ENCODE measurements at places on chromosomes 2 and 18. TPM values are rescaled to one million over a fixed set of nuclear protein-coding genes. Genes with fewer than 3 reads are reported as not detected.
A peak's percentile ranks its signal among the peaks of the same experiment; 100 is the strongest.

GRCh38 chr18:47263150-47263429 lies 11.6 kb upstream of the SKOR2 start:
- DNase-seq, result no peak

DNA sequence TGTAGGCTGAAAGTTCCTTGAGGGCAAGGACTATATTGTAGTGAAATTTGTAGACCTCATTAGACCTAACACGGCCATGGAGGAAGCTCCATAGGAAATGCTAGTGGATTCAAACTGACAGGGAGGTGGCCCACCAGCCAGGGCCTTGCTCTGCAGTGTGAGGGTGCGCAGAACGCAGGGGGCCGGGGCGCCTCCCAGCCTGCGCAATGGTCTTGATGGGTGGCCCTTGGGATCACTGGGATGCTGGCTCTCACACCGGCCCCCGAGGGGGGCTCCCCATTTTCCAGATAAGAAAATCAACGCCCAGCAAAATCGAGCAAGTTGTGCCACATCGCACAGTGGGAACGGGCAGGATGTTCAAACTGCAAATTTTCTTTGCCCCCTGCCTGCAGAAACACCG lies 655.4 kb downstream of the GALR1 start:
- DNase-seq, result no peak

GRCh38 chr2:234669001-234669400 lies 172.1 kb upstream of the ARL4C start:
- peak; percentile 62 for DNase-seq

GRCh38 chr2:105744091-105744908 lies 412 bp upstream of the NCK2 start:
- DNase-seq, result peak; percentile 68

GRCh38 chr2:226303707-226304106 lies 495.9 kb downstream of the IRS1 start:
- DNase-seq, result no peak

DNA sequence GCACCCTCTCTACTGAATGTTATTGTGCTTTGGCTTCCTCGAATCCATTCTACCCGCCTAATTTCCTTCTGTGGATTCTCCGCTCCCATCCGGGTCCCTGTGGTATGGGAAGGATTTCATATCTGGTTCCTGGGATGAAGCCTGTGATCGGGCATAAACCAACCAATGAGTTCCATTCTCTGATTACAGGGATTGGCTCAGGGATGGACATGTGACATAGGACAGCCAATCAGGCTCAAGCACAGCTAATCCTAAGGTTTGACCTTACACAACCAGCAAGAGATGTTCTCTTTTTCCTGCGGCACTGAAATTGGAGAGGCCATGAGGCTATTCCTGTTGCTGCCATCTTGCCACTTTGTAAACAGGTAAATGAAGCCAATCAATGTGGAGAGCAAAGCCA lies 168.1 kb upstream of the SMAD2 start:
- DNase-seq, result no peak

- DNase-seq, result no peak
Observed at GRCh38 chr18:34292594-34292993, 67.9 kb upstream of the NOL4 start.

GRCh38 chr2:202432776-202433175 lies 56.6 kb downstream of the BMPR2 start:
- DNase-seq, result no peak

- DNase-seq, result peak; percentile 87
Observed at GRCh38 chr18:39946623-39947061, 2008.4 kb upstream of the PIK3C3 start.

GRCh38 chr18:24725644-24726415 lies 265.4 kb downstream of the HRH4 start:
- no peak for DNase-seq

DNA sequence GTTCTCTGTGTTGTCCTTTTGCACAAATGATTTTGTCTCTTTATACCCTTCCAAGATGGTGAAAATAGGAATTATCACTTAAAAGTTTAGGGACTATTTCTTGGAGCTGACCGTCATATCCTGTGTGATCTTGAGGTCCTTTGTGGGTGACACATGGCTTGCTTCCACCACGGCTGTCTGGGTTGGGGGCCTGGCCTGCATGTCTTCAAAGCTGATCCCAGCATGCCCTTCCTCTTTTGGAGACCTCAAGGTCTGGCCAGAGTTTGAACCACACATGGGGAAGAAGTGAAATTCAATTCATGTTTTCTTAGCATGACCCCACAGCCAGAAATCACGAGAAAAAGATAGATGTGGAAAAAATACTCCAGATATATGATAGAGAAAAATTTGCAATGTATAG lies 14.0 kb downstream of the SFTPB start:
- DNase-seq, result no peak

GRCh38 chr2:201460532-201460931 lies 9.0 kb downstream of the STRADB start:
- no peak for DNase-seq

GRCh38 chr2:946073-946948 lies 4.3 kb upstream of the SNTG2 start:
- no peak for DNase-seq

DNA sequence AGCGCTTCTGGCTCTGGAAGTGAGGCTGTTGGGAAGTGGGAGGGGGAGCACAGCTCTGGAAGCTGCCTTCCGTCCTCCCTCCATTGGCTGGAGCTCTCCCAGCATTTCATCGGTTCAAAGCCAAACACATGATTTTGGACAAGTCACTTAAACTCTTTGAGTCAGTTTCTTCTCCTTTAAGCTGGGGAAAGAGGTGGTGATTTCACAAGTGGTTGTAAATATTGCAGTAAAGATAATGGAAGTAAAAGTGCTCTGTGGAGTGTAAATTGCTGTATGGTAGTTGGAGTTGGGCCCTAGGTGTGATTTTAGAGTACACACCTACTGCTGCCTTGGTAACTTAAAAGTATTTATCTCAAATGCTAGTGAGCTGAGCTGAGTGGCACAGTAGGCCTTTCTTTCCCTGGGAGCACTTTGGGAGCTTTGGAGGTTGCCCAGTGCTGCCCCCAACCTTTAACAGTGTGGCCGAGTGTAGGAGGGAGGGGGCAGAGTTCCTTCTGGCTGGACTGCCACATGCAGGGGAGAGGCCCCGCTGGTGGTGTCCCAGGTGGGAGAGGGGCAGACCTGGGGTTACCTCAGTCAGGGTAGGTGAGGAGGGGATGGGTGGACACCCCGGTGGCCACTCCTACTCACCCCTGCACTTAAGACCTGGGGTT lies 54.7 kb downstream of the ASAP2 start:
- DNase-seq, result no peak

GRCh38 chr2:134446383-134447017 lies 192.6 kb downstream of the MGAT5 start:
- peak; percentile 87 for DNase-seq

GRCh38 chr2:217751192-217751591 lies 251.6 kb downstream of the TNS1 start:
- DNase-seq, result no peak

DNA sequence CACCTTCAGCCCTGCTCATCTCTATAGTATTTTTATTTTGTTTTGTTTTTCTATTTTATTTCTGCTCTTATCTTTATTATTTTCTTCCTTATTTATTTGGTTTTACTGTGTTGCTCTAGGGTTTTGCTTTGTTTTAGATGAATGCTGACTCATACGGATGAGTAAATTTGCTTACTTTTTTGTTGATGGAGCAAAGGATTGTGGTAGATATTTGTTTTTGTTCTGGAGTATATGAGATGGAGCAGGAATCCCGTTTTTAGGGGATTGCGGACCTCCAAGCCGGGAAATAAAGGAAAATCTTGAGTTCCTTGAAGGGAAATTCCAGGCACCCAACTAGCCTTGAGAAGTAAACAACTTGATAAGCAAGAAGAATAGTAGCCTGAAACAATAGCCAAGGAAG lies 15.3 kb upstream of the COLEC12 start:
- peak; percentile 33 for DNase-seq

DNA sequence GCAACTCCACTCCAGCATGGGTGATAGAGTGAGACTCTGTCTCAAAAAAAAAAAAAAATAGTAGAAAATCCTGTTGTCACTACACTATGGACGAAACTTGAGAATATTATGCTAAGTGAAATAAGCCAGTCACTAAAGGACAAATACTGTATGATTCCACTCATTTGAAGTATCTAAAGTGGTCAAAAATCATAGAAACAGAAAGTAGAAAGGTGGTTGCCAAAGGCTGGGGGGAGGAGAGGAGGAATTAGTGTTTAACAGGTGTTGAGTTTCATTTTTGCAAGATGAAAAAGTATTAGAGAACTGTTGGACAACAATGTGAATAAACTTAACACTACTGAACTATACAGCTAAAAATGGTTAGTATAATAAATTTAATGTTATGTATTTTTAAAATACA lies 18.8 kb upstream of the RMP24 start:
- no peak for DNase-seq

DNA sequence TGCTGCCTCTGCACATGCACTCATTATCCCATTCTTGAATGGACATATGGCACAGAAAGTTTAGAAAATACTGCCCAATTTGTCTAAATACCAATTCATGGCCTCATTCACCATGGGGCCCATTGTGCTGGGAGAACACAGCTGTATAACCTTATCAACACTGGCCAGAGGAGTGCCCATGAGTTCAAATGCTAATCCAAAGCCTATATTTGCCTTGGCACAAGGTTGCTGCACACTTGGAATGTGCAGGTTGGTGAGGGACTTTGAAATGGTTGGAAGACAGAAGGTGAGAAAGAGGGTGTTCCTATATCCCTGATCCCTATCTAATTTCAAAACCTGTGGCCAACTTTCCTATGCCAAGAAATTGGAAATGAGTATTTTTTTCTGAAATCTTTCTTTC lies 693.9 kb upstream of the ID2 start:
- DNase-seq, result no peak

DNA sequence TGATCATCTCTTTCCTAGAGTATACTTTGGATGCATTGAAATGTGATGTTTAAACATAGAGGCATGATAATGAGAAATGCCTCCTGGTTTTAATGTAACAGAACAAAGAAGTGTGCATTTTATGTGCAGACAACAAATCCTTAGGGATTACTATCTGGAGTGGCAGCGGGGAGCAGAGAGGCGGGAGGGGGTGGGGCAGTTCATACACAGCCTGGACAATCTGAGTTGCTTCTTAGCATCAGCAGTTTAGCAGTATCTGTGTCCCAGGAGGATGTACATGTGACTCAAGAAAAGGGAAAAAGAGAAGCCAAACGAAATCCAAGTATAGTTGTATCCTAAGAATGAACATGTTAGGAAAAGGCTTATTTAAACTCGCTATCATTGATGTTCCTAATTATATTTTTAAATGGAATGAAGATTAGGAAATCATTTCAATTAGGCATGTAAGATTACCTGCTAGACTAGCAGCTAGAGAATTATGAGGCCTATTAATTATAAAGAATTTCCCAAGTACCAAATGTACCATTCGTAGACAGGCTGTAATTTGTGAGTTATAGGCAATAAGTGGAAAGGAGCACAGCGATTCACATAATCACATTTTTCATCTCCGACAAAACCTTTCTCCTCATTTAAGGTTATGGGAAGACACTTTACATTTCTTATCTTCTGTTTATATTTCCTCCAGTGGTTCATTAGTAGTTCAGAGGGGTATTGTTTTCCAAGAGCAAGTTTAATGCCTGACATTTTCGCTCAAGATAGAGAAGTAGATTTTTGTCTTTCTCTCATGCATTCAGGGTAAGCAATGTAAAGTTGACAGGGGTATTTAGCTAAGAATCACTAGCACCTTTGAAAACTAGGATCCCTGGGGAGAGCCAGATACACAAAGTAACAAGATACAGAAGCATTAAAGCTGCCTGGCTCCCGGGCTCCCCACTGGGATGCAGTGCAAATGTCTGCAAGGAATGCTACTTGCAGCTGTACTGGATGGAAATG lies 141.3 kb upstream of the NOSTRIN start:
- DNase-seq, result no peak

GRCh38 chr2:85669549-85669948 lies 1.6 kb upstream of the SFTPB start:
- no peak for DNase-seq

- DNase-seq, result no peak
Observed at GRCh38 chr2:225400546-225401400, 1.3 kb downstream of the NYAP2 start.

DNA sequence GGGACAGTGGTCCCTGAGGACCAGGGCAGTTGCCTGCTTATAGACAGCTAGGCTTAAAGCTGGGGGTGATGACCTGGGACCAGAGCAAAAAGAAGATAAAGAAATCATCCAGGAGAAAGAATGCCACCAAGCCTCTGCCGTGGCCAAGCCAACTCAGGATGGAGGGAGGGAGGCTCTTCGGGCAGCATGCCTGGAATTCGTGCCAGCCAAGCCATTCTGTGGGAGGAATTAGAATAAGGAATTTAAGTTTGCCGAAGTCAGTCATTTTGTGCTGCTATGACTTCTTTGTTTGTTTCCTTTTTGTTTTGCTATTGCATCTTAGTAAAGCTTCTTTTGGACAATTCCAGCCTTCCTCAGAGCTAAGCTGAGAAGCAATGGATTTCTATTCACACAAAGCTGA lies 124.1 kb downstream of the EN1 start:
- DNase-seq, result no peak

Gene KLHL29
- 5.8 TPM for total RNA-seq

Gene STARD6
- total RNA-seq, result not detected

Gene FSIP2
- 0.05 TPM for total RNA-seq

Gene ALPI
- not detected for total RNA-seq

Gene CD8B2
- total RNA-seq, result not detected

Gene TFCP2L1
- 0.28 TPM for total RNA-seq

Gene LINC00305
- not detected for total RNA-seq

Gene RIT2
- not detected for total RNA-seq

Gene LRP1B
- under 0.01 TPM for total RNA-seq

Gene CPLX4
- total RNA-seq, result not detected

Gene ZC3H15
- 105 TPM for total RNA-seq

Gene CHST9
- total RNA-seq, result 0.34 TPM

Gene SRD5A2
- not detected for total RNA-seq

Measured in dermis blood vessel endothelial cell (primary cell).